Endodermal cell (in vitro differentiated cells): ENCODE measurements at places on chromosomes 4 and X.

DNA sequence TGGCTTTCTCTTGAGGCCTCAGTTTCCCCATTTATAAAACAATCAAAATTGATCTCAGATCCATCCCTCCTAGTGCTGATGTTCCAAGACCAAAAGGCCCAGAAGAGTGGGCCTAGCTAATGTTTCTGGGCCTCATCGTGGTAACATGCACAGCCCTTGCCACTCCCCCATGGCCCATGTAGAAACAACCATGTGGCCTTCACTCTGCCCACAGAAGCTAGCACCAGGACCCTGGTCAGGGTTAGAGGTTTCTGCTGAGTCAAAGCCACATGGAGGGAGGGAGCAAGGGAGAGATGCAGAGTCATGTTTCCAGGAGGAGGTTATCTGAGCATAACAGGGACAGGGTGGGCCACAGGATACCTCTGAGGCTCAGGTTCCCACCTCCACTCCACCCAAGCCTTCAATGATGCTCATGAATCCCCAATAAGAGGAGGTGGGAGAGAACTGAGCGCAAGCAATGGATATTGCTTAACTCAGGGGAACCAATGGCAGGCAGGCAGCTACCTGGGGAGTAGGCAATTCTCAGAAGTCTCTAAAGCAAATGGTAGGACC, 16.9 kb downstream of the OTUD5 start:
- no peak overlapping the region for H3K27ac ChIP-seq
- H3K4me3 ChIP-seq: no peak overlapping the region
- H3K4me1 ChIP-seq: peaks cover 3% of the 10 kb centered on the region
- H3K27me3 ChIP-seq: no peaks in the 10 kb centered on the region
- no peak for DNase-seq
- H3K36me3 ChIP-seq: peaks cover 28% of the 10 kb centered on the region

GRCh38 chr4:48403358-48403757, 62.0 kb downstream of the SLAIN2 start:
- H3K27ac ChIP-seq: no peak overlapping the region
- no peak overlapping the region for H3K4me3 ChIP-seq
- peaks cover 13% of the 10 kb centered on the region for H3K36me3 ChIP-seq
- H3K27me3 ChIP-seq: no peaks in the 10 kb centered on the region
- H3K4me1 ChIP-seq: no peaks in the 10 kb centered on the region
- no peak for DNase-seq

- H3K27ac ChIP-seq: no peak overlapping the region
- peaks cover 3% of the 10 kb centered on the region for H3K4me1 ChIP-seq
- H3K27me3 ChIP-seq: no peaks in the 10 kb centered on the region
- H3K36me3 ChIP-seq: no peaks in the 10 kb centered on the region
Measured at GRCh38 chr4:41321216-41321945, 64.7 kb downstream of the UCHL1 start.

DNA sequence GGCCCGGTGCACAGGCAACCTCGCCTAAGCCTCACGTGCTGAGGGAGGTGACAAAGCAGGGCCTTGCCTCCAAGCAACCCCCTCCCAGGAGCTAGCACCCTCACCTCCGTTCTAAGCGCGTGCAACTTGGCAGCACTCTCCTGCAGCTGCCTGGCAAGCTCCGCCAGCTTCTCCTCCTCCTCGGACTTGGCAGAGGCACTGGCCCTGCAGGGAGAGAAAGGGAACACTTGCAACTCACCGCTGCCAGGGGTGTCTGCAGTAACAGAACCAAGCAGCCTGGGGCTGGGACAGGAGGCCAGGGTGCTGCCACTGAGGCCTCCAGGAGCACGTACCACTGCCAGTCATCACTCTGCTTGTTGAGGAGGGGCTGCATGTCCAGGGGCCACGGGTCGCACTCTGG, 10.3 kb upstream of the TREX2 start:
- no peaks in the 10 kb centered on the region for H3K27me3 ChIP-seq
- H3K4me3 ChIP-seq: no peak overlapping the region
- H3K27ac ChIP-seq: no peak overlapping the region
- no peaks in the 10 kb centered on the region for H3K36me3 ChIP-seq
- no peaks in the 10 kb centered on the region for H3K4me1 ChIP-seq

GRCh38 chr4:121192013-121192412, 27.9 kb upstream of the TNIP3 start:
- no peaks in the 10 kb centered on the region for H3K27me3 ChIP-seq
- DNase-seq: no peak
- no peak overlapping the region for H3K27ac ChIP-seq
- H3K36me3 ChIP-seq: no peaks in the 10 kb centered on the region
- no peak overlapping the region for H3K4me3 ChIP-seq

GRCh38 chr4:7077371-7077770, 9.5 kb upstream of the GRPEL1 start:
- H3K36me3 ChIP-seq: no peaks in the 10 kb centered on the region
- no peak overlapping the region for H3K27ac ChIP-seq
- H3K27me3 ChIP-seq: peaks cover 12% of the 10 kb centered on the region
- H3K4me1 ChIP-seq: no peaks in the 10 kb centered on the region

DNA sequence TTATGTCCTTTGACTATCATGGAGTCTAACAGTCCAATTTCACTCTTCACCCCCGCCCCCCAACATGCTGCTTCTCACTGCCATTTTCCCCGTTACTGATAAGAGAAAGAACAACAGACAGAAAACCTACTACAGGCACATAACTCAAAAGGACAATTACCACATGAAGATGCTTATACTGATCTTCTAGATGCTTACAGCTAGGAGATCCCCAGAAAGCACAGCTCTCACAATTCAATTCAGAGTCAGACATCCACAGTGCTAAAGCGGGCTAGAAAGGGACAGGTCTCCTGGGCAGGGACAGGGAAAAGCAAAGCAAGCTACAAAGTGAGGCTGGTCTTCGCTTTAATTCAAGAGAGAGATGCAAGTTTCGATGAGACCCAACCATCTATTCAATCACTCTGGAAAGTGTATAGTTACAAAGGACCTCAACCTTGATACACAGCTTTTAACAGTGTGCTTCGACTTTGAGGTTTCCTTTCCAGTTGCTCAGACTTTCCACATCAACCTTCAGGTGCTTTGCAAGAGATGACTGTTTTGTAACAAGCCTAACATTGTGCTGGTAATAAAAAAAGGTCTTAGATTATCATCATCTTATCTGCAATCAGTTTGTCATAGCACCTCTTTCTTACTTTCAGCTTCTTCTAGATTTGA, 60.9 kb downstream of the LEF1 start:
- no peak overlapping the region for H3K4me3 ChIP-seq
- H3K36me3 ChIP-seq: no peaks in the 10 kb centered on the region

DNA sequence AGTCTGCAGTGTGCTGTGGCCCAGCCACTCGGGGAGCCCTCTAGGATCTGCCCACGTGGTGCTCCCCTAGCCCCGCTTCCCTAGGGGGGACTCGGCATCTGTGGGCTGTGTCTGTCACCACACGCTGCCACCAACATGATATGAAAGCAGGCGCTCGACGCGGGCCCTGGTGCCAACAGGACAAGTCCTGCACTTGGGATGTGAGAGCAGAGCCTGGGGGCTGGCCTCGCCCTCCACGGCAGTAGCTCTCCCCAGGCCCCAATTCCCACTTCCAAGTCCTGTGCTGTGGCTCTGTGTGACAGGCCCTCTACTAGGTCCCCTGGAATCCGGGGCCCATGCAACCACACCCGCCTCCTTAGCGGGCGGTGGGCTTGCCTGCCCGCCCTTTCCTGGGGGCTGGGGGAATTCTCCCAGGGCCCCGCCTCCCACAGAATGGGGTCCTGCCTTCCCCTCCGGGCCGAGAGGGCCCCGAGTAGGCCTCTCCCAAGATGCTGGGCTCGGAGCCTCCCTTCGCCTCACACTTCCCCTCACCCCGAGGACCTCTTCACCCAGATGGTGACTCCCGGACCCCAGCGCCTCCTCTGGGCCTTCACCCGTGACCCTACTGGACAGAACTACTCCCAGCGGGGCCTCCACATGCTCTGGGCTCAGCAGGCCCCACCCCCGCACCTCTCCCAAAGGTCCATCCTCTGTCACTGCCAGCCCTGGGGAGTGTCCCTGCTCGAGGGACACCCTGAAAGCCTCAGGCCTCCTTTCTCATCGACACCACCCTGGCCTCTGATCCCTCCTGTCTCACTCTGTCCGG, 11.2 kb downstream of the LRPAP1 start:
- no peak overlapping the region for H3K27ac ChIP-seq
- no peaks in the 10 kb centered on the region for H3K4me1 ChIP-seq
- no peaks in the 10 kb centered on the region for H3K27me3 ChIP-seq
- peak; percentile 36 for DNase-seq
- peaks cover 39% of the 10 kb centered on the region for H3K36me3 ChIP-seq

DNA sequence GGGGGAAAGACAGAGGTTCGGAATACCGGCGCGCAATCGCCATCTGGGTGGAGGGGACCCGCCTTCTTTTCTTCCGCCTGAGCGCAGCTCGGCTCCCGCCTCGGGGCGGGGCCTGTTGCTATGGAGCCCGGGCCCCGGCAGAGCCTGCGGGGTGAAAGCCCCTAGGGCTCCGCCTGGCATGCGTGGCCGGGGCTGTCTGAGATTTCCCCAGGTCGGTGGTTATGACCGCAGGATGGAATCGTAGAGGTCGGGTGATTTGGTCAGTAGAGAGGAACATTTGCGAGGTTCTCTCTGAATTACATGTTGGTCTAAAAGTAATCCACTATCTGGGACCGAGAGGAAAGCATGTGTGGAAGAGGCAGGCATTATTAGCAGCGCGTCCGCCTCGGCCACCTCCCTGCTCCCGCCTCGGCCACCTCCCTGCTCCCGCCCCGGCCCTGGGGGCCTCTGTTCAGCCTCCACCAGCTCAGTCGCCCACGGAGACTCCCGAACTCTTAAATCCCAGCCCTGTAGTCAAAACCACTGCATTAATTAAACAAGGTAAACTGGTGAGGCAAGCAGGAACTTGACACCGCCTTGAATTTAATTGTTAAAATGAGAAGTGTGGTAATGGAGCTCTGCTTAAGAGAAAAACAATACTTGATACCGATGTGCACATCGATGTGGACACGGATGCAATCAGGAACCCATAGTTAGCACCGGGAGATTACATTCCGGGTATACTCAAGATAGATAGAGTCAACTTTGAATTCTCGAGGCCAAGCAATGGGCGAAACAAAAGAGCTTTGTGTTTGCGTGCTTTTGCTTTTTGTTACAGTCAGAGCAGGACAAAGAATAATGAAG, 45.2 kb downstream of the TRIM2 start:
- no peaks in the 10 kb centered on the region for H3K27me3 ChIP-seq
- H3K4me1 ChIP-seq: peaks cover 11% of the 10 kb centered on the region
- DNase-seq: peak; percentile 93
- H3K27ac ChIP-seq: peak overlapping the region; percentile 96
- H3K4me3 ChIP-seq: peak overlapping the region; percentile 83

DNA sequence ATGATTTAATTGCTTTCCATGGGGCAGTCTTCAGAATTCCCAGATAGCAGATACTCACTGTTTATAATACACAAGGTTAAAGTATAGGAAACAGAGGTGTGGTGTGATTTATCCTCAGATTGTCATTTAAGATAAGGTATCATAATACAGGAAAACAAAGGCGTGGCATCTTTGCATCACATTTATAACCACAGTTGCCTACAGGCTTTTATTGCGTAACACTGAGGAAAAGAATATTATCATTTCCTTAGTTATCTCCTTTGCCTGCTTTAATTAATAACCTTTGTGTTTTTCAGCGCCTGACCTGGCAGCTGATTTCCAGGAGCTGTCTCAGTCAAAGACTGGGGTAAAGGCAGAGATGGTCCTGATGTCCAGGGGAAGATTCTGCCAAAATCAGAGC, 68.8 kb downstream of the SSX7 start:
- no peaks in the 10 kb centered on the region for H3K36me3 ChIP-seq
- H3K4me1 ChIP-seq: no peaks in the 10 kb centered on the region
- H3K27ac ChIP-seq: no peak overlapping the region
- no peak for DNase-seq

DNA sequence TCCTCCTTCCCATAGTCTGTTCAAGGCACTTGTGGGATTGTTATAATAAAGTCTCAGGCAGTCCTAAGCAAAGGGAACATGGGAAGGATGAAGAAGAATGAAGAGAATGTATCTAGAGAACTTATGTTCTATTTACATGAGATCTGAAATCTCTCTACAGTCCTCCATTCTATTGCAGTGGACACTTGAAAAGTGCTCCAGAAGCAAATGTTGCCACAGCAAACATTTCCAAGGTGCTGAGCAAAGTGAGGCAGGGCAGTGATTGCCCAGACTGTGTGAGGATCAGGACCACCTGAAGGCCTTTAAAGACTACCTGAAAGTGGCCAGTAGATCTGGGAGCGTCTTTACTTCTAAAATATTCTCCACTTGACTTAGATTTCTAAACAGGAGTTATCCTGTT, 203.5 kb downstream of the RBM46 start:
- H3K4me3 ChIP-seq: no peak overlapping the region
- no peaks in the 10 kb centered on the region for H3K36me3 ChIP-seq
- H3K27me3 ChIP-seq: no peaks in the 10 kb centered on the region
- no peak overlapping the region for H3K27ac ChIP-seq

- no peaks in the 10 kb centered on the region for H3K4me1 ChIP-seq
- DNase-seq: no peak
- H3K4me3 ChIP-seq: no peak overlapping the region
- no peaks in the 10 kb centered on the region for H3K27me3 ChIP-seq
- no peak overlapping the region for H3K27ac ChIP-seq
Measured at GRCh38 chrX:17680732-17681413, 56.4 kb upstream of the SCML1 start.

- H3K27me3 ChIP-seq: peaks cover 25% of the 10 kb centered on the region
- peaks cover 3% of the 10 kb centered on the region for H3K4me1 ChIP-seq
- no peak overlapping the region for H3K27ac ChIP-seq
- no peak overlapping the region for H3K4me3 ChIP-seq
- H3K36me3 ChIP-seq: no peaks in the 10 kb centered on the region
Measured at GRCh38 chr4:79759793-79760192, 313.2 kb downstream of the ANTXR2 start.

- peak; percentile 92 for DNase-seq
- peaks cover 8% of the 10 kb centered on the region for H3K4me1 ChIP-seq
- H3K36me3 ChIP-seq: no peaks in the 10 kb centered on the region
- peak within 1 kb of the TSS; percentile 63 for H3K27ac ChIP-seq
Measured at GRCh38 chr4:98658287-98659105, at the start of gene TSPAN5. TSPAN5 (minus strand) TSS chr4:98658611.

DNA sequence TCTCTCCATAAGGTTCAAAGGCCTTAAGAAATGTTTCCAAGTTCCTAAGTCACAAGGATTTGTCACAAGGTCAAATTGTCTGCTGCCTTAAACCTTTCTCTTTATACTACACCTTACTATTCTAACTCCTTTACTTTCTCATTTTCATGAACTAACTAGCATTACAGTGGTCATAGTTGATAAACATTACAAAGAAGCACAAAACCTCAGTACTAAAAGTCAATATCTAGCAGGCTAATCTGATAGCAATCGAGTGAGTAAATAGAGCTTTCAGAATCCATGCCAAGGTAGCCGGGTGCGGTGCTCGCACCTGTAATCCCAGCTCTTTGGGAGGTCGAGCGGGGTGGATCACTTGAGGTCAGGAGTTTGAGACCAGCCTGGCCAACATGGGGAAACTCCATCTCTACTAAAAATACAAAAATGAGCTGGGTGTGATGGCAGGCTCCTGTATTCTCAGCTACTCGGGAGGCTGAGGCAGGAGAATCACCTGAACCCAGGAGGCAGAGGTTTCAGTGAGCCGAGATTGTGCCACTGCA, 510.0 kb downstream of the GBA3 start:
- no peaks in the 10 kb centered on the region for H3K36me3 ChIP-seq
- no peak overlapping the region for H3K4me3 ChIP-seq
- no peaks in the 10 kb centered on the region for H3K27me3 ChIP-seq
- no peak overlapping the region for H3K27ac ChIP-seq
- no peak for DNase-seq
- H3K4me1 ChIP-seq: no peaks in the 10 kb centered on the region
